ENCODE measurements at places on chromosomes 2 and 18. TPM values are rescaled to one million over a fixed set of nuclear protein-coding genes. Genes with fewer than 3 reads are reported as not detected.

The ARHGEF33 gene
- polyA plus RNA-seq, result 0.36 TPM

The ALPP gene
- polyA plus RNA-seq, result not detected

The DSG4 gene
- not detected for polyA plus RNA-seq

The SIX2 gene
- not detected for polyA plus RNA-seq

The RAB6C gene
- polyA plus RNA-seq, result not detected

The BOLL gene
- polyA plus RNA-seq, result not detected

The SH3BP4 gene
- polyA plus RNA-seq, result 224 TPM

The GPBAR1 gene
- polyA plus RNA-seq, result 0.05 TPM

The C2orf92 gene
- polyA plus RNA-seq, result 1.3 TPM

The GYPC gene
- polyA plus RNA-seq, result 146 TPM

DNA sequence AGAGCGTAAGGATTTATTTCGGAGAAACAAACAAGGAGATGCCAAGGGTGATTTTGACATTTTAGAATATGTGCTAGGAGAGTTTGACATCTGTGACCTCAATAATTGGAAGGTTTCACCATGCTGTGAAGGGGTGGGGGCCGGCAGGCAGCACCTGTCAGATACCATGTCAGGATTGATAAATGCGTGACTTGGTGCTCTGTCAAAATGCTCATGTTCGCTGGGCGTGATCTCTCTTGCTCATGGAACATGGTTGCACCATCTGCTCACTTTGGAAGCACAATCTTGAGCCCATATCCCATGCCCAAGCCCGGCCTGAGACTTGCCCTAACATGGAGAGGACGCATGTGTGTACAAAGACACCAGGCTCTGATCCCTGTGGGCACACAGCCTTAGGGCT is 347.6 kb downstream of the RNF144A start:
- DNase-seq, result no peak

DNA sequence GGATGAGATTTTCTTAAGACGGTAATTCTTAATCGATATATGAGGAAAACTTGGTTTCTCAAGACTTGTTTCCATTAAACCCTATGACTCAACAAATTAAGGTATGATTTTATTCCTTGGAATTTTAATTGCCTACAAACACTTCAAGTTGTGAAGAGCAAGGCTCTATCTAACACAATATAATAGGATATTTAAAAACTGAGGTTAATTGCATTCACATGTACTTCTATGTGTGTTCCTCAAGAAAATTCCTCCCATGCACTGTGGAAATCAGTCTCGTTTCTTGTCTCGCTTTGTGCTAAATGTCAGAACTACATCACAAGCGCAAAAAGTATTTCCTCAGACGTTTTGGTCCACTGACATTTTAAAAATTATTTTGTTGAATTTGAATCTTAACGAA is 109.6 kb upstream of the UNC80 start:
- DNase-seq, result no peak

- DNase-seq, result no peak
Observed at GRCh38 chr2:208379192-208379591, 27.4 kb upstream of the PTH2R start.

DNA sequence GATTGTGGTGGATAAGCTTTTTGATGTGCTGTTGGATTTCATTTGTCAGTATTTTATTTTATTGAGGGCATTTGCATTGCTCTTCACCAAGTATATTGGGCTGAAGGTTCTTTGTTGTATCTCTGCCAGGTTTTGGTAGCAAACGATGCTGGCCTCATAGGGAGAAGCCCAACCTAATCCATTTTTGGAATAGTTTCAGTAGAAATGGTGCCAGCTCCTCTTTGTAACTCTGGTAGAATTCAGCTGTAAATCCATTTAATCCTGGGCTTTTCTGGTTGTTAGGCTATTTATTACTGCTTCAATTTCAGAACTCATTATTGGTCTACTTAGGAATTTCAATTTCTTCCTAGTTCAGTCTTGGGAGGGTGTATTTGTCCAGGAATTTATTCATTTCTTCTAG is 309.8 kb upstream of the SETBP1 start:
- no peak for DNase-seq

- DNase-seq, result no peak
Observed at GRCh38 chr2:213122725-213123124, 28.7 kb downstream of the IKZF2 start.

- no peak for DNase-seq
Observed at GRCh38 chr2:48114256-48114655, 208.0 kb upstream of the FBXO11 start.

DNA sequence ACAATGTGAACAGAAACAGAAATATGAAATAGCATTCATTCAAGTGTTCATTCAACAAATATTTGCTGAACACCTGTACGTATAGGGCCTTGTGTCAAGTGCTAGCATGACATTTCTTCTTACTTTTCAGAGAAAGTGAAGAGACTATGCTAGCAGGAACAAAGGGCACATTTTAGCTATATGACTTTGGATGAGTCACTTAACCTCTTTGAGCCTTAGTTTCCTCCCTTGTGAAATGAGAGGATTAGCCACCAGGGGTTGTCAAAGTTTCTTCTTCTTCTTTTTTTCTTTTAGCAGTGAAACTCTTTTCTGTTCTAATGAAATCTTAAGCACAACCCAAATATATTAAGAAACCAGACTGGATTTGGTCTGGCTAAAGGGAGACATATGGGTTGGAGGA is 53.1 kb downstream of the FIGN start:
- DNase-seq, result no peak

DNA sequence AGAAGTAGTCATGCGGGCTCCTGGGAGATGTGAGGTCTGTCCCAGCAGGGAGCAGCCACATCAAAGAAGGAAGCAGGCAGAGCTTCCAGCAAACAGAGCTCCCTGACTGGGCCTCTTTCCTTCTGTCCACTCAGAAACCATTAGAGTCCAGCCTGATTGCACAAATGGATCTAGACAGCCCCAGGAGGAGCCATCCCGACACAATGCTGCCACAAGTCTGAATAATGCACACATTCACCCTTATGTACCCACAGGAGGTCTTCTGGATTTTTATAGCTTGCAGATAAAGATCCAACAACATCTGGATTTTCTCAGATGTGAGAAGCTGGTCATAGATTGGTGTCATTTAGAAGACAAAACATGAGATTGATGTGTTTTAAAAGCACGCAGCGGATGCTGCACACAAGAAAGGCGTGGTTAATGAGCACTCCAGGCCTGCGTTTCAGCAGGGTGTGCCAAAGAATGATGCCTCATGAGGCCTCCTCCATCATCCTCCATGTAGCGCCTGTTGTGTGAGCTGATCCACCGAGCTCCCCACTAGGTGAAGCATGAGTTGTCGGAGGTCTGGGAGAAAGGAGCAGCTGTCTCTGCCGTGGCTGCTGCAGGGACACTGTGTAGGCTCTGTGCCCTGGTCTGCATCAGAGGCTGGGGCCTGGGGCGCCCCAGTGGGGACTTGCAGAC is 60.6 kb downstream of the MTCL1 start:
- DNase-seq, result no peak

- no peak for DNase-seq
Observed at GRCh38 chr18:48153613-48154481, 223.4 kb upstream of the SMAD2 start.

GRCh38 chr18:50749421-50749820 is 70.4 kb downstream of the MRO start:
- no peak for DNase-seq

GRCh38 chr2:28716265-28716865 is 35.3 kb upstream of the PPP1CB start:
- peak; percentile 80 for DNase-seq

DNA sequence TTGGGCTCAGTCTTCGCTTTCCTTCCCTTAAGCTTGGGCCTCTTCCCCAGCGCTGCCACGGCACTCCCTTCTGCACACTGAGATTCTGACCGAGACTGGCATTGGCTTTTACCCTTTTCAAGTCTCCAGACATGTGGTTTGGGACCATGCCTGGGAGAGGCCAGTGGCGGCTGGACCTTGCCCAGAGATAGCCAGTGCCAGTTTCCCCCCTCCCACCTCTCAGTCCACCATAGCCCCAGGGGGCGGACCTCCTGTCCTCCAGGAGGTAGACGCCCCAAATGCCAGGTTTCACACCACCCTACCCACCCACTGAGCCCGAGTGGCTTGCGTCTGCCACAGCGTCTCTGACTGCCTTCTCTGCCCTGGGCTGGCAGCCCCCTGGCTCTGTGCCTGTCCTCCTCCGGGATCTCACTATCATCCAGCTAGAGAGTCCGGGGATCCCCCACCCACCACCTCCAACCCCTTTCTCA is 47.7 kb downstream of the INPP5D start:
- no peak for DNase-seq

- DNase-seq, result no peak
Observed at GRCh38 chr2:136917411-136917881, 152.1 kb downstream of the THSD7B start.

DNA sequence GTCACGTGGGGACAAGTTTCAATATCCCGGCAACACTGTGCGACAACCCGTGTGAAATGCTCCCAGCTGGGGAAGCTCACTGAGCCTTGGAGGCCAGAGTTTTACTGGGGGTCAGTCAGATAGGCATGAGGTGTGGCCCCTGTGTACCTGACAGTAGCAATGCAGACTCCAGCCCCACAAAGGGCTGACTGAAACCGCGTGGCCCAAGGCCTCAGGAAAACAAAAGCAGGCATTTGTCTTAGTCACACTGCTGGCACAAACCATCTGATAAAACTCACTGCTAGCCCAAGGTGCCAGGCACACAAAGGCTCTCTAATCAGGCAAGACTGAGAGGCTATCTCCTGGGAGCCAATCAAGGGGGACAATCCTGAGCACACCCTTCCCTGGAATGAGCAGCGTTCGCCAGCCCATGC is 786.6 kb upstream of the RAB6C start:
- DNase-seq, result no peak

DNA sequence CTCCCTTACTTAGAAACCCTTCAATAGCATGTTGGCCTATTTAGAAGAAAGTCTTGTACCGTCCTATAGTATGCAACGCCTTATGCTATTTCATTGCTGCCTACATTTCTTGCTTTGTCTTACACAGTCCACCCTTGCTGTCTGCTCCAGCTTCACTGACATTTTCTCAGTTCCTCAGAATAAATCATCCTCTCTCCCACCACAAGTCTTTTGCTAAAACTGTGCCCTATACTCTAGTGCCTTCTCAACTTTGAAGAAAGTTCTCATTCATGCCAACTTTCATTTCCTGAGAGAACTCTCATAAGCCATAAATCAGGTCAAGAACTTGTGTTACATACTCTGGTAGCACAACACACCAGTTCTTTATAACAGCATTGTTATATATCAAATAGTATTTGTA is 54.3 kb upstream of the COL3A1 start:
- DNase-seq, result no peak

GRCh38 chr2:66472225-66472843 is 37.4 kb downstream of the MEIS1 start:
- no peak for DNase-seq
